Substantia nigra (tissue), 51 donors: ENCODE measurements at places on chromosomes 6 and 20.

DNA sequence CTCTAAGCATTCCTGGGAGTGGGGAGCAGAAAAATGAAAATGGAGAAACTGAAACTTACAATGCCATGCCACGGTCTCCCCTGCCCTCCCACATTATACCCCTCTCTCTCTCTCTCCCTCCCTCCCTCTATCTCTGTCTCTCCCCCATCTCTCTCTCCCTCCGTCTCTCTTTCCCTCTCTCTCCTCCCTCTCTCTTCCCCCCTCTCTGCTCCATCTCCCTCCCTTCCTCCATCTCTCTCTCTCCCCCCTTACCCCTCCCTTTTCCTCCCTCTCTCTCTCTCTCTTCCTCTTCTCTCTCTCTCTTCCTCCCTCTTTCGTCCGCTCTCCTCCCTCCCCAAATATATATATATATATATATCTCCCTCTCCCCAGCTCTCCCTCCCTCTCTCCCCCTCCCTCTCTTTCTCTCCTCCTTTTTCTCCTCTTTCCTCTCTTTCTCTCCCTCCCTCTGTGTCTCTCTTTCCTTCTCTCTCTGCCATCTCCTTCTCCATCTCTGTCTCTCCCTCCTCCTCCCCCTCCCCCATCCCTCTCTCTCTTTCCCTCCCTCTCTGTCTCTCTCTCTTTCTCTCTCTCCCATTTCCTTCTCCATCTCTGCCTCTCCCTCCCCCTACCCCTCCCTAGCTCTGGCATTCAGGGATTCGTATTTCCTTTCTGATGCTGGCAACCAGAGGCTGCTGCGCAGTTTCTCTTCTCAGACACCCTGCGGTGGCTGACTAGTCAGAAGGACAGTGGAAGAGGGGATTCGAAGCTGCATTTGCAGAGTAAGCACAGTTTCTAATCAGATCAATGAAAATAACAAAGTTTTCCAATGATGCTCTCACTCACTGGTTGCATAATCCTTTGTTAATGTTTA is 13.9 kb upstream of the VAPB start:
- no peak for DNase-seq

GRCh38 chr20:39960522-39961428 is 728.3 kb downstream of the MAFB start:
- no peak for DNase-seq

DNA sequence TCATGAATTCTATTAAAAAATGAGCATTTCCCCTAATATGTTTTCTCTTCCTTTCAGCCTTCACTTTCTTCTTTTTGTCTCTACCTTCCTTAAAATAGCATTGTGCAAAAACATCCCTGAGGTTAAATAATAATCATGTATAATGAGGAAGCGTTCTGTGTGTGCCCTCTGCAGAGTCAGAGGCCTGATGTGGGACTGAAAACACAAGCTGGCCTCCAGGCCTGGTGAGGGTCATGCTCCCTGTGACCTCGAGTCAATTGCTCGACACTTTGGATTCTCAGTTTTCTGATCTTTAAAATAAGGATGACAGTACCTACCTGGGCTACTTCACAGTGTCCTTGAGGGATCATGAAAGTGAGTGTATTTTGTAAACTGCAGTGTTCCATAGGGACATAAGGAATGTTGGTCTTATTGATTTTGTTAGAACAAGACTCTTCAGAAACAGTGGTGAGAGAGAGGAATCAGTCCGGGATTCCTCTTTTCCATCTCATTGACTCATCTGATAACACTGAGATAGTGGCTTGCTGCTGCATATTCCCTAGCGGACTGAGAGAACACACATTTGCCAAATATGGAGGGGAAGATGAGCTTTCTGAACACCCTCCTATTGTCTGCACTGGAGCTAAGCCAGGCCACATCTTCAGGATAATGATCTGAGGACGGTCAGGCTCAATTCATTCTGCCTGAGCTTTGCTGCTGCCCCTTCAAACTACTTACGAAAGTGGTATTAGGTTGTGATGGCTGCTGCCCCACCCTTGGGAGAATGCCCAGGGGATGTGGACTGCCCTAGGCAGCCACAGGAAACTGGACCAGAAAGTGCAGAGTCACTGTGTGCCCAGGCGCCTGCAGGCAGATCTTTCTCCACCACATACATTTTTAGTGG is 39.6 kb upstream of the PDE7B start:
- DNase-seq: no peak

GRCh38 chr6:119653329-119653728 is 303.8 kb upstream of the MAN1A1 start:
- DNase-seq: no peak

DNA sequence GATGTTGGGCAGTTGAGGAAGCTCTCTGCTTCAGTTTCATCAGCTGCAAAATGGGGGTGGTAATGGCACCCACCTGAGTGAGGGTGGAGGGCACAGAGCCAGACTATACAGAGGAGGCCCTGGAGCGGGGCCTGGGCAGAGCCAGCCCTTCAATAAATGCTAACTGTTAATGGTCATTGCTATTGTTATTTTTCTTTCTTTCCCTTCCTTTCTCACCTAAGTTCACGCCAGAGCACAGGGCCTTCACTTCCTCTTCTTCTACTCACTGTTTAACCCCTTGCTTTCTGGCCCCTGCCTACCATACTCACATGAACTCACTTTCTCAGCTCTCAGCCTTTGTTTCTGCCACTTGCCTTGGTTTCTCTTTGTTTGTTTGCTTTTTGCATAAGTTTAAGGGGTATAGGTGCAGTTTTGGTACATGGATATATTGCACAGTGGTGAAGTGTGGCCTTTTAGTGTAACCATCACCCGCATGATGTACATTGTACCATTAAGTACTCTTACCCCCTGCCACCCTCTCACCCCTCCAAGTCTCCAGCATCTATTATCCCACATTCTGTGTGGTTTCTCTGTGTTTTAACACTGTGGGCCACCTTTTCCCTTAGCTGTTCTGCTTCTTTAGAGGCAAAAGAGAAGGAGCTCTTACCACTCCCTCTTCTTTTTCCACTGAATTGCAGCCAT is 7.5 kb upstream of the RREB1 start:
- no peak for DNase-seq

DNA sequence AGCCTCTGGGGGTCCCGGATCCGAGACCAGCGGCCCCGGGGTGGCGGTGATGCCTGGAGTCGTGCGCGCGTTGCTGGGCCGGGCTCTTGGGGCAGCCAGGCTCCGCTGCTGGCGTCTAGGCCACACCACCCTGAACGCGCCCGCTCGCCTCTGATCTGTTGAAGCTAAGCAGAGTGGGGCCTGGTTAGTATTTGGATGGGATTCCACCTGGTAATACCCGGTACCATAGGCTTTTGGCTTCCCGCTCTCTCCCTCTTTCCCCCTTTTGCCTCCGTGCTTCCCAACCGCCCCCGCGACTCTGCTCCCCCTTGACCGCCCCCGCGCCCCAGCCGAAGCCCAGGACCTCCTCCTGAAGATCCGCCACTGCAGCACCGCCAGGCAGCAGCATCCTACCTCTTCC is 1383.5 kb upstream of the DEFB115 start:
- no peak for DNase-seq

- peak; percentile 88 for DNase-seq
Measured at GRCh38 chr6:81894788-81895271, 142.3 kb upstream of the TENT5A start.
